NCI-H2107 (cell line): ENCODE measurements at places on chromosomes 12 and 14.

DNA sequence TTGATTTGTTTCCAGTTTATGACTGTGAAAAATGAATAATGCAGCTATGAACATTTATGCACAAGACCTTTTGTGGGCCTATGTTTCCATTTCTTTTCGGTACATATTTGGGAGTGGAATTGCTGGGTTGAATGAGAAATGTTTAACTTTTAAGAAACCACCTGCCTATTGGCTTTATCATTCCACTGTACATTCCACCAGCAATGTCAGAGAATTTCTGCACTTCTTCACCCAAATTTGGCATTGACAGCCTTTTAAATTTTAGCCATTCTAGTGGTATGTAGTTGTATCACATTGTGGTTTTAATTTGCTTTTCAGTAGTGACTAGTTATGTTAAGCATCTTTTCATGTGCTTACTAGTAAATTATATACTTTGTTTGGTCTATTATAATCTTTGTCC lies 317.0 kb upstream of the TMTC1 start:
- no peak for DNase-seq

DNA sequence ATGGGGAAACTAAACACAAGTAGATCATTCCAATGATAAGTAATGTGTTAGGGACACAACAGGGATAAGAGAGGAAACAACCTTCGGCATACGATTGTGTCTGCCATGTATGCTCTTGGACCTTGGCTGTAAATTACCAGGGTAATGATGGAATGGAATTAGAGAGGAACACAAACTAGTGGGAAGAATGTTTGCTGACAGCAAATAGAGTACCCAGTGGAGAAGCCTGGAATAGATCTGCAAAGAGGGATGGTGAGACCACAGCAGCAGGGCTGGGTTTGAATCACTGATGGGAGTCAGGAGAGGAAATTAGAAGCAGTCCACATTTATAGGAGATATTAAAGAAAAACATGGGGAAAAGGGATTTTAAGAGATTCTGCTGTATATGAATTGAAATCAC lies 172.8 kb downstream of the LRIG3 start:
- no peak for DNase-seq

DNA sequence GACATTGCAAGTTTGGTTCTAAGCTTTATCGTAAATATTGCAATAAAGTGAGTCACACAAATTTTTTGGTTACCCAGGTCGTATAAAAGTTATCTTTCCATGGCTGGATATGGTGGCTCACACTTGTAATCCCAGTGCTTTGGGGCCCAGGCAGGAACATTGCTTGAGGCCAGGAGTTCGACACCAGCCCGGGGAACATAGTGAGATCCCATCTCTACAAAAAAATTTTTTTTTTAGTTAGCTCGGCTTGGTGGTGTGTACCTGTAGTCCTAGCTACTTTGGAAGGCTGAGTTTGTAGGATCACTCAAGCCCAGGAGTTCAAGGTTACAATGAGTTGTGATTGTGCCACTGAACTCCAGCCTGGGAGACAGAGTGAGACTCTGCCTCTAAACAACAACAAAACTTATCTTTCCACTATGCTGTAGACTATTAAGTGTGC lies 24.4 kb downstream of the PRORP start:
- no peak for DNase-seq

GRCh38 chr14:91004987-91005386 lies 55.5 kb downstream of the RPS6KA5 start:
- DNase-seq, result no peak

GRCh38 chr12:130079279-130079678 lies 83.0 kb upstream of the FZD10 start:
- no peak for DNase-seq

- DNase-seq, result no peak
These were observed 228.4 kb upstream of the FLRT2 start for GRCh38 chr14:85301506-85301905.

DNA sequence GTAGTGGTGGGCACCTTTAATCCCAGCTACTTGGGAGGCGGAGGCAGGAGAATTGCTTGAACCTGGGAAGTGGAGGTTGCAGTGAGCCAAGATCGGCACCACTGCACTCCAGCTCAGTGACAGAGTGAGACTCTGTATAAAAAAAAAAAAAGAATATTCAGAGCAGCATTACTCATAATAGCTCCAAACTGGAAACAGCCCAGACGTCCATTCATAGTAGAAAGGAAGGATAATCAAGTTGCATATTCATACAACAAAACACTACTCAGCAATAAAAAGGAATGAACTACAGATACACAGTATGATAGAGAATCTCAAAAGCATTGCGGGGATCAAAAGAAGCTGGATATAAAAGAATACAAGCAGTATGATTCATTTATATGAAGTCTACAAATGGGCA lies 19.1 kb downstream of the TMEM30B start:
- DNase-seq, result no peak

- DNase-seq, result no peak
These were observed 52.1 kb downstream of the PSMA6 start for GRCh38 chr14:35344107-35344807.

GRCh38 chr12:79938843-79939242 lies 3.9 kb upstream of the PPP1R12A start:
- DNase-seq, result no peak

DNA sequence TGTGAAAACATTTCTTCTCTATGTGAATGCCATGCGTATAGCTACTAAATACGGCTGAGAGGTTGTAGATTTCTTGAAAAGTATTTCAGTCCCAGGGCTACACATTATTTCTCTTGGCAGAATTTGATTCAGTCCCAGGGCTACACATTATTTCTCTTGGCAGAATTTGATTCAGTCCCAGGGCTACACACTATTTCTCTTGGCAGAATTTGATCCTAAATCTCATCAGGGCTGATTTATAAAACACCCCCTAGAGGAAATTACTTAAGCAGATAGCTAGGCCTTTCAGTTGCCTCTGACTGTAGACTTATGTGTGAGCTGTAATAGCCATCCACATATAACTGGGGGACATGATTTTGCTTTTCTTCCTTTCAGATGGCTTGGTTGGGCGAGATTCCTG lies 50.4 kb downstream of the AK7 start:
- no peak for DNase-seq

DNA sequence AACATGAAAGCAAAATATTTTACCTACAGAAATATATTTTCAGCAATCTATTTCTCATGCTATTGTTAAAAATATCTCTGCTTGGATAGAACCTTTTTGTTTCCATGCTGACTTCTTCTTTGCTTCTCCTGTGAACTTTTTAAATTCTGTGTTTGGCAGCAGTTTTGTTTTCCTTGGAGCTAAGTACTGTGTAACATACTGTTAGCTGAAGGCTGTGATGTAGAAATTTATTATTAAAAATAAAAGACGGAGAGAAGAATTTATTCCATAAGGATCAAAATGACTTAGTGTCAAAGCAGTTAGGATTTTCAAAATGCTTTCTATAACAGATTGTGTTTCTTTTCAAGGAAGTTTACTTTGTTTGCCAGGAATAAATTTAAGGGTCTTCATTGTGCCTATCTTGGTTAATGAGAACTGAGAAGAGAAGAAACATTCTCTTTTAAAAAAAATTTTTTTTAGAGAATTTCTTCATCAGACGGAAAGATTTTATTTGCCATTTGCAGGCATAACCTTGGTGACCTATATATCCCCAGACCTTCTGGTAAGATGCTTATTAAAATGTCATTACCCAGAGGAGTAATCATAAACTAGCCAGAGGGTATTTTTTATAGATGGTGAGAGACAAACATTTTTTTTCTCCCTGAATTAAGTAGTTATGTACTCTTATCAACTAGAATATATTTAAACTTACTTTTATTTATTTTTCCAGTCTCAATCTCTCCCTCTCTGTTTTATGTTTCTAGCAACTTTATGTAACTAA lies 147.1 kb upstream of the SLCO1C1 start:
- DNase-seq, result no peak

- peak; percentile 34 for DNase-seq
These were observed 77.2 kb downstream of the SERPINA3 start for GRCh38 chr14:94689218-94689984.

GRCh38 chr12:89928467-89928866 lies 219.8 kb upstream of the ATP2B1 start:
- DNase-seq, result no peak

GRCh38 chr14:36941783-36942521 lies 230.5 kb downstream of the SLC25A21 start:
- peak; percentile 88 for DNase-seq

DNA sequence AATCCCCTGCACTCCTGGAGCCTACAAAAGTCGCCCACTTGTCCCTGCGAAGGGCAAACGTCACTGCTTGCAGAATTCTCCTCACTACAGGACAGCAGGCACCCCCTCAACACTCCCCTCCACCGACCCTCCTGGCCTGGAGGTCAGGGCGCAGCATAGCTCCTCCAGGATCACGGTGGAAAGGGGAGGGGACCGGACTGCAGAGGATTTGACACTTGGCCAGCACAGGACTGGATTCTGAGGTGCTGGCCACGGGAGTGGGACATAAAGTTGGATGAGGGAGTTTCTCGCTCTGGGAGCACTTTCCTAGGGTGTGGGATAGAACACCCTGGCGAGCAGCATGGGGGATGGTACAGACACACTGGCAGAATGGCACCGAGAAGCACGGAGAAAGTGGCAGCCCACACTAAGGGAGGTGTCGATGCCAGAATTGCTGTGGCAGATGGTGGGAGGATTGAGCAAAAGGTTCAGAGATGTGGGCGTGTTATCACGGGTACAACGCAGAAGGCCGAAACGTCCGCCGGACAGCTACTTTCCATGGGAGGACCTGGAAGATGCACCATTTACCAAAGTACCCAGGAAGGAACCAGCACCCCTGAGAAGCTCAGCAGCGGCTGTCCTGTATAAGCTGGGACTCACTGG lies 51.4 kb upstream of the DIO3 start:
- no peak for DNase-seq
